ENCODE measurements at places on chromosomes 7 and 10.

DNA sequence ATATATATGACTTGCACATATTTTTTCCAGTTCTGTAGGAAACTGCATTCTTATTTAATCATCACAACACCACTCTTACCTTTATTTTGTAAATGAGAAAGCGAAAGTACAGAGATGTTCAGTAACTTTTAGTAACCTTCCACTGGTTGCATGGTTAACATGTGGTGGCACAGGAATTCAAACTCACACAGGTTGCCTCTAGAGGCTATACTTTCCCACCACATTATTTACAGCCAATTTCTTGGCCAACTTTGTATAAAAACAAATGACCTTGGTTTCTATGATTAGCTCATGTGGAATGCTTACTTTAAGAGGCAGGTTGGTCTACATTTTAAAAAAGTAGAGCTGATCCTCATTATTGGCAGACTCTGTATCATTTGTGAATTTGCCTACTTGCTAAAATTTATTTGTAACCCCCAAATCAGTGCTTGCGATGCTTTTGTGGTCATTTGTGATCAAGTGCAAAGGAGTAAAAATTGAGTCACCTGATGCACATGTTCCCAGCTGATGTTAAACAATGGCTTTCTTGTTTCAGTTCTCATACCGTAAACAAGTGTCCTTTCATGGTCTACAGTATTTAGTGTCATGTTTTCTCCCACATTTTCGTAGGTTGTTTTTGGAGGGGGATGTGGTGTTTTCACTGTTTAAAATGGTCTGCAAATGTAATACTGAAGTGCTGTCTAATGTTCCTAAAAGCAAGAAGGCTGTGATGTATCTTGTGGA is 14.8 kb downstream of the BBS9 start:
- DNase-seq = no peak

DNA sequence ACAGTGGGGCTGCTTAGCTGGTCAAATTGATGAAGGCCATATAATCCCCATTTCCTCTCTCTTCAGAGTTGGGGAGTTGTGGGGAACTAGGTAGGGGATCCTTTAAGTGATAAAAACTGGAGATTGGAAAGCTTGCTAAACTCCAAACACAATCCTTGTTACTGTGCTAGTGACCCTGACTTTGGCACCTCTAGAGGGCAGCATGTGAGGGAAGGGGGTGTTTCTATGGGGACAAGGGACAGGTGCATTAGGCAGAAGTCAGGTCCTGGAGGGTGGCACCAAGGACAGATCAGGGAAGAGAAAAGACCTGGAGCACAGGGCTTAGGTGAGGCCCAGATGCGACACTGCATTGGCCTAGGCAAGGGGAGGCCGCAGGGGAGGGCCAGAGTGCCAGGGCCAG is 66.9 kb downstream of the CDHR3 start:
- DNase-seq = no peak

DNA sequence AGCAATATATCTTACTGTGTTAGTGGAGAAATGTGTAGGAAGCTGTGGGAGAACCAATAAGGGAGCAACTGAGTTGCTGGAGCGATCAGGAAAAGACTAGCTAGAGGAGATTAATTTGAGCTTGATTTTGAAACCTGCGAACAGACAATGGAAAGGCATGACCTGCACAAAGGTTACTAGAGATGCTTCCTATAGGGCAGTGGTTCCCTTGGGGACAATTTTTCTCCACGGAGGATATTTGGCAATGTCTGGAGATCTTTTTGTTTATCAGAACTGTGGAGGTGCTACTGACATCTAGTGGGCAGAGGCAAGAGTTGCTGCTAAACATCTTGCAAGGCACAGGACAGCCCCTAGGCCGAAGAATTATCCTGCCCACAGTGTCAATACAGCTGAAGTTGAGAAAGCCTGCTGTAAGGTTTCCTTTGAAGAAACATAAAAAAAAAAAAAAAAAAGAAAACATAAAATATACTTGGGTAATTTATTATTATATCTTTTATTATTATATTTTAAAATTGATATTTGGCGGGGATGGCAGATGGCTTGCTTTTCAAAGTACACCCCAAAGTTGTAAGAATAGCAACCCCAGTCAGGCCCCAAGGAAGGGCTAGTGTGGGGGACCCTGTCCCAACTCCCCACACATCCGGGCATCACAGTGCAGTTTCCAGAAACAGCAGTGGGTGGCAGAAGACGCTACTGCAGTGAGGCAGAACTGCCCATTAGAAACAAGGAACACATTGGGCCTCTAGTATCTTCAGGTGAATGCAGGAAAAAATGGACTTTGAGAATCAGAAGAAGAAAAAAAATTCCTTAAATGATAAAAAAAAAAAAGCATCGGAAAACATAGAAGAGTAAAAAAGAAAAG is 481.6 kb downstream of the SH2D4B start:
- no peak for DNase-seq

DNA sequence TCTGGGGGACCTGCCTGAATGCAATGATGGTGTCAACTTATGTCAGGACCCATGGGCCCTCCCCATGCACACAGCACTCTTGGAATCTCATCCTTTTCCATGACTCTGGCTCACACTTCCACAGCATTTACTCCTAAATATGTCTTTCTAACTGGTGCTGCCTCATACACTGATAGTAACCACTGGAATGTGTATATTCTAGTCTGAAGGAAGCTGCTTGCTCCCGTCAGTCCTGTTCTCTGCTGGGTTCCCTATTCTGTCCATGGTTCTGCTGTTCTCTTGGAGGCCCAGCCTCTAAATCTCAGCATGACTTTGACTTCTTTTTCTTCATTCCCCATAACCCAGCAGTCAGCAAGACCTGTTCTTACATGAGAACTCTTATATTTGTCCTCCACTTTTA is 1055.1 kb downstream of the KCNMA1 start:
- no peak for DNase-seq

- no peak for DNase-seq
Measured at GRCh38 chr10:69317175-69317604, 38.9 kb downstream of the HK1 start.
